ENCODE measurements at places on chromosomes 2 and 18.
A peak's percentile ranks its signal among the peaks of the same experiment; 100 is the strongest.

DNA sequence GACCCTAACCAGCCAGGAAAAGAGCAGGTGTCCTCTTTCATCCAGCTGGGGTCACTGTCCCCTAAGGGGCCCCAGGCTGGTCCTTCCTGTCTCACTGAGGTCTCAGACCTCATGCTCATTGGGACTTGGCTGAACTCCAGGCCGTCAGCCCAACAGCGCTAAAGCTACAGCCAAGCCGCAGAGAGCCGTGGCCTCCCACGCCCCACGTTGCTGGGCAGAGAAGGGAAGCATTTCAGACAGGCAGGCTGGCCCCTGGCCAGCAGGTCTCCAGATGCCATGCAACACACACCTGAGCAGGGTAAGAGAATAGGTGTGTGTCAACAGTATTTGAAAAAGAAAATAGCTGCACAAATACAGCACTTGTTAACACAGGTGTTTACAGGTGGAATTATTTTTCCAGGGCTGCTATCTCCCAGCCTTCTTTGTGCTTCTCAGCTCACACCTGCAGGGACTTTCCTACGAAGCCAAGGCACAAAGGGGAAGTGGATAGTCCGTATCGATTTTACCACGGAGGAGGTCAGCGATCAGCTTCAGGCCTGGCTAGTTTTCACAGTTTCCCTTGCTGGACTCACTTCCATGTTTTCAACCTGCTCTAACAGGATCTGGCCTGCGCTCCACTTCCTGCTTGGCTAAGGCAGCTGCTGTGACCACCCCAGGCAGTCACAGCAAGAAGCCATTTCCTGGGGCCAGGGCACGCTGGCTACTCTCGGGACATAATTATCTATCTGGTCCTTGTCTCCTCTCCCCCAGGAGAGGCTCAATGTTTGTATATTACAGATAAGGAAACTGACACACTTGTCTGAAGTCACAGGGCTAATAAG is 156.1 kb upstream of the ID2 start:
- DNase-seq, result peak; percentile 92

- no peak for DNase-seq
Measured at GRCh38 chr18:79926306-79926705, 25.1 kb downstream of the SLC66A2 start.

- DNase-seq, result no peak
Measured at GRCh38 chr2:168089200-168089599, 158.2 kb downstream of the STK39 start.

DNA sequence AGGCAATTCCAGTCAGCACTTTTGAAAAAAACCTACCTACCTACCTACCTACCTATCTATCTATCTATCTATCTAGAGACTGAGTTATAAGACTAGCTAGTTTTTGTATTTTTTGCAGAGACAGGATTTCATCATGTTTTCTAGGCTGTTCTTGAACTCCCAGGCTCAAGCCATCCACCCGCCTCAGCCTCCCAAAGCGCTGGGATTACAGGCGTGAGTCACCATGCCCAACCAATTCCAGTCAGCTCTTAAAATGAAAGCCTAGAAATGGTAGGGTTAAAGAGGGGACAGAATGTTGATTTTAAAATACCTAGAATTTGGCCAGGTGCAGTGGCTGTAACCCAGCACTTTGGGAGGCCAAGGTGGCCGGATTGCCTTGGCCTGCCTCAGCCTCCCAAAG is 19.1 kb downstream of the MSH2 start:
- no peak for DNase-seq

DNA sequence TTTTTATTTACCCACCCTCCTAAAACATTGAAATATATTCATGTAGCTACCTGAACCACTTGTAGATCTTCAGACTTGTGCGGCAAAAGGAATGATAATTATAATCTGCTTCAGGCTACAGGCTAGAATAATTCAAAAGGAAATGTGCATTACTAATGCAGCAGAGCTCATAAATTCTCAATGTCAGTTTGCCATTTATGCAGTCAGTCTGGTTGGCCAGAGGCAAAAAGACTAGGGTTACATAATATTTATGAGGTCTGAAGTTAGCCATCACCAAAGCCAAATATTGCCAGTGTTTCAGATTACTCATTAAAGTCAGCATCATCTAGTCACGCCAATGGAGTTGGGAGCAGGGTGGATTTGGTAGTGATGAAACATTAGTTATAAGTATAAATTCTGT is 38.9 kb downstream of the METAP1D start:
- peak; percentile 52 for DNase-seq

DNA sequence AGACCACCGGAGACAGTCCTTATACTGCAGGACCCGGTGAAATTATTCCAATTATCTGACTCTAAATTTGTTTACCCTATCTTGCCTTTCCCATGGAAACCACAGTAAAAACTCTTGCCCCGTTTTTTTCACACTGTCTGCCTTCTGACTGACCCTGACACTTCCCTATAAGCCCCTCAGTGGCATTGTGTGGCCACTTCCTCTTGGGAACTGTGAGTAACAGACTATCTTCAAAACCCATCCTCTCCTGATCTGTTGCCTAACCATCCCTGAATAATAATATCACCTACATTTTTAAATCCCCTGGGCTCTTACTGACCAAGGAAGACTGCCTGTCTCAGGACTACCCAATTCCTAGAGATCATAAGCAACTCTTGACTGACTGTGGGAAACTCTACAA is 42.6 kb upstream of the RNF152 start:
- DNase-seq, result no peak

- no peak for DNase-seq
Measured at GRCh38 chr2:27809761-27810241, 38.3 kb downstream of the MRPL33 start.

DNA sequence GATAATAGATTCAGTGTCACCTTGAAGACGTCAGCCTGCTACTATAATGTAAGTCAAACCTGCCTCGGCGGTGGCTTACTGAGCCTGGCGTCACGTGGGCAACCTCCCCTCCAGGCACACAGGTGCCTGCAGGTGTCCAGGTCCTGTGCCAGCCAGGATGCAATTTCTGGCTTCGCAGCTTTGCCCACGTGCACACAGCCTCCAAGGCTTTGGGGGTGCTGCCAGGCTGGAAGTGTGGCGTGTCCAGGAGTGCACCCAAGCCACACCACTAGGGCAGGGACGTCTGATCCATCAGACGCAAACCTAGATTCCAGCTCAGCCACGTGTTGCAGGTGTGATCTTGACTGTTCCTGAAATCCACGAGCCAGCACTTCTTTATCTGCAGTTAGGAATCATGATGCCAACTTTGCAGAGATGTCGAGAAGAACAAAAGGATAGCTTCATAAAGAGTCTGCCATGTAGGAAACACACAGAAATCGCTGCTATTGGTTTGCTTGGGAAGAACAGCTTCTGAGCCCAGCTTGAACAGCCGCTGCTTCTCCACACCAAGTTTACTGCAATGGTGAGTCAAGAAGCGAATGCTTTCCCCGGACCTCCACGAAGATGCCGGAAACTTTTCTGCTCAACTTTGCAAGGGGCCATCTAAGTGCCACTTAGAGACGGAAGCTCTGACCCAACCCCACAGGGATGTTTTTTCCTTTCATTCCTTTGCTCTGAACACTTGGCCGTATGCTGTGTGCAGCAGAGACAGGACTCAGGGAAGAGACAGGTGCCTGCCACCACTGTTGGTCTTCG is 84.2 kb upstream of the SALL3 start:
- no peak for DNase-seq

GRCh38 chr2:13227578-13227977 is 510.8 kb downstream of the TRIB2 start:
- peak; percentile 53 for DNase-seq

- DNase-seq, result peak; percentile 55
Measured at GRCh38 chr2:42568401-42569115, at the start of gene MTA3. Gene MTA3, plus strand, starts transcription at chr2:42568632. Its CDS starts 114 bp downstream, at chr2:42568746.

GRCh38 chr18:79556829-79557585 is 122.6 kb upstream of the CTDP1 start:
- no peak for DNase-seq

GRCh38 chr2:195898505-195899191 is 170.0 kb downstream of the DNAH7 start:
- DNase-seq, result no peak

DNA sequence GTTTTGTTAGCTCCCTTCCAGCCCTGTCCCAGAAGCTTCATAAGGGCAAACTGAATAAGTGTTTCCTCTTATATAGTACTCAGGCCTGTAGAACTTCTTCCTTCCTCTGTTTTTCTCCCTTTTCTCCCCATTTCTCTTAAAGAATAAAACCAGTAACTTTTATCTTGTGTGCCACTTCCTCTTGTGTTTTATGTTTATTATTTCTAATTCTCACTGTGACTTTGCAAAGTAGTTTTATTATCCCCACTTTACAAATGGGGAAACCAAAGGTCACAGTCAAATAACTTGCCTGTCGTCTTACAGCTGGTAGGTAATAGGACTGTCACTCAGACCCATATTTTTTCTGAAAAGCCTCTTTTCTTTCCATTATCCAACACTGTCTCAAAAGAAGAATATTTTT is 42.4 kb downstream of the RBBP8 start:
- DNase-seq, result no peak

DNA sequence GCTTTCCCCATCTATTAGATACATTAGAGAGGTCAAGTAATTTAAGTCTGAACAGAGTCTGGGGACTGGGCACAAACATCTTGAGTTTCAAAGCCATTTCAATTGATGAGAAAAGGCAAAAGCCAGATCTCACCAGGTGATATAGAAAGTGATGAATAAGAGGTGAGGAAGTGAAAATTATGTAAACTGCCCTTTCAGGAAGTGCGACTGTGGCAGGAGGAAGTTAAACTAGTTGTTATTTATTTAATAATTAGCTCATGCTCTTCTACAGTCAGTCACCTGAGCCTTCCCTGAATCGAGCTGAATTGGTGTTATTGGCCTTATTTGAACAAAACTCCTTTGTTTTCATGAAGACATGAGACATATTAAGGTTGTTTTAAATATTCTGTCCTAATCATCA is 115.1 kb downstream of the CDH20 start:
- no peak for DNase-seq

DNA sequence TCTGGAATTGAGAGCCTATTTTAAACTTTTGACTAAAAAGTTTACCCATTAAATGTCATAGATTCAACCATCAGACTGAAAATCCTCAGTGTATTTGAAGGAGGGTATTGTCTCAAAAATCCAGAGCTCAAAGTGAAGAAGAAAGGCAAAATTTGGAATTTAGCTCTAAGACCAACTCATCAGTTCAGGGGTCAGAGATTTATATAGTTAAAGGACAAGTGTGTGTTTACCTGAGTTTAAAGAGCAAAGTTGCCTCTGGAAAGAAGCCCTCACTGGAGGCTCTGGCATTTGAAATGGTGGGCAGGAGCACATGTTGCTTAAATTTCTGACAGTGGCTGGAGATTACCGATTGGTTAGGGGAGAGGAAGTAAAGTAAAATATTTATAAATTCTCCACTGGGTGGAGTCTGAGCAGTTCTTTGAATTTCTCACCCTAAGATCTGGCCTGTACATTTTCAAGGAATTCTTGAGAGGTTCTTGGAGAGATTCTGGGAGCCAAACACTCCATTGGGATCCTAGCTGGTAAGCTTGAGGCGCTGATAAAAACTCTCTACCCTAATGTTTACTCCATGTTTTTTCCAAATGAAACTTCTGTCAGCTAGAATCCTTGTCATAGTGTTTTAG is at the start of gene KYNU:
Gene KYNU, plus strand, starts transcription at position 449 of the 623 bp plus-strand sequence. CDS start 7,704 bp downstream, outside the sequence.
- DNase-seq, result no peak

DNA sequence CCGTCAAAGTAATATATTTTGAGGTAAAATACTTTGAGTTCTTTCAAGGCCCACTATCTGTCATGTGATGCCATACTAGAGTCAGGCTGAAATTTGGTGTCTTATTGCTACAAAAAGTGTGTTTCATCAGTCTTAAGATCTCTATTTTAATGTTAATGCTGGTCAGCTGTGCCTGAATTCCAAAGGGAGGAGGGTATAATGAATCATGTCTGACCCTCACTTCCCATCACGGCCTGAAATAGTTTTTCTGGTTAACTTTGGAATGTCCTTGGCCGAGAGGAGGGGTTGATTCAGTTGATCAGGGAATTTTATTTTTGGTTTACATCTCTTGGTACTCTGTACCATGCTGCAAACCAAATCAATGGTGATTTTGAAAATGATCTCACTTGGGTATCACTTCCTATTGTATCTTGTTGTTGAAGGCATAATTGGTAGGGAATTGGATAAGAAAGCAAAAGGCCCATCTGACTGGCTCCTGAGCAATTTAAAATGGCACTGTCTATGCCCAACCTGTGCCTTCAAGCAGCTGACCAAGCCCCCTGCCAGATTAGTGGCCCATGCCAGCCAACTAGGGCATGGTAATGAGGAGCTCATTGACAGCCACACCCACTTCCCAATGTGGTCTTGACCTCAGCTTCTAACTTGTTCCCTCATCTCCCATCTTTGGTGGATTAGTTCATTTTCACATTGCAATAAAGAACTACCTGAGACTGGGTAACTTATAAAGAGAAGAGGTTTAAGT is 6.1 kb upstream of the SLC35F5 start:
- no peak for DNase-seq

DNA sequence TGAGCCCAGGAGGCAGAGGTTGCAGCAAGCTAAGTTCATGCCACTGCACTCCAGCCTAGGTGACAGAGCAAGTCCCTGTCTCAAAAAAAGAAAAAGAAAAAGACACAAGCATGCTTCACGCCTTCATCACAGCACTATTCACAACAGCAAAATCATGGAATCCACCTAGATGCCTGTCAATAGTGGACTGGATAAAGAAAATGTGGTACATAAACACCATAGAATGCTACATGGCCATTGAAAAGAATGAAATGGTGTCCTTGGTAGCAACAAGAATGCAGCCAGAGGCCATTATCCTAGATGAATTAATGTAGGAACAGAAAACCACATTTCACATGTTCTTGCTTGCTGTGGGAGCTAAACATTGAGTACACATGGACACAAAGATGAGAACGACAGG is 392.6 kb downstream of the EIPR1 start:
- DNase-seq, result no peak

DNA sequence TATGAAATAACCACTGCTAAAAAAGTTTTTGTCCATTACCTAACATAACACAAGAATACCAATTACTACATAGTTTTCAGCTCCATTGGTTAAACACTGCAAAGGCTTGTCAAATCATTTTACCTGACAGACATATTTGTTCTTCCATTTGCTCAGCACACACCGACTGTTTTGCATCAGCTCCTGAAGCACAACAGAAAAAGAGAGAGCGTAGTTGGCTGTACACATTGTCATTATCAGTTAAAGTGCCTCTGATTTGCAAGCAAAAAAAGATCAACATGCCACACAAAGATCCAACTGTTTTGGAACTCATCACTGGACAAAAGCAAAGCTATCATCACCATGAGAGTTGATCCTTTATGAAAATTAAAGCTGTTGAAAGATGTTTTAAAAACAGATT is 103.8 kb downstream of the WDPCP start:
- DNase-seq, result no peak

- no peak for DNase-seq
Measured at GRCh38 chr2:215405722-215406581, 29.9 kb downstream of the FN1 start.

- no peak for DNase-seq
Measured at GRCh38 chr2:195559431-195559914, 97.6 kb upstream of the SLC39A10 start.
